ENCODE measurements at places on chromosomes 7 and 10.

DNA sequence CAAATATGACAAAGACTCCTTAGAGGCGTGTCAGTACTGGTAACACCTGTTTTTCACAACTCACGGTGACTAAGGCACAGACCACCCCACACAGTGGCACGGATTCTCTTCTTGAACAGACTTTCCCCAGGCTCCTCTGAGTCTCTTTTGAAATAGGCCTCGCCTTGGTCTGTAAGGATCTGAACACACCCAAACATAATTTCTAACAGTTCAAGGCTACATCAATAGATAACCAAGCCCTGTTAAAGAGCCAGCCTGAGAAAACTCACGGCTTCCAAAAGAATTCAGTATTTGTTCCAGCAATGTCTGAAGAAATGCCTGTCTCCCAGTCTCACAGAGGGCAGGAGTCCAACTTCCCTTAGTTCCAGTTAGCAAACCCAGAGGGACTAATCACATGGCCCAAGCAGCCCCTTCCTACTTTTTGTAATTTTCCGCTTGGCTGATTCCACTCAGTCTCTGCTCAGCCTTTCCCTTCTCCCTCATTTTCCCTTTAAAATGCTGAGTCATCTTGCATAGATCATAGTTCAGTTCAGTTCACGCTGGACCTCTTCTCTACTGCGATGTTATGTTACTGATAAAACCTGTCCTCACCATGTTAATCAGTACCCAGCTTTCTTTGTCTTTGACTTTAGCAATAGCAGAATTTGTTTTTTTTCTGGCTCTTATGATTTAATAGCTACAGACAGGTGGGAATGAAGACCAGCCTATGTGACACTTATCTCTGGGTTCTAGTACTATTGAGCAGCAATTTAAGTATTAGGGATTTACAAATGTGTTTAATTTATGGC, 22.6 kb upstream of the AKR1C3 start:
- peak; percentile 65 for DNase-seq

DNA sequence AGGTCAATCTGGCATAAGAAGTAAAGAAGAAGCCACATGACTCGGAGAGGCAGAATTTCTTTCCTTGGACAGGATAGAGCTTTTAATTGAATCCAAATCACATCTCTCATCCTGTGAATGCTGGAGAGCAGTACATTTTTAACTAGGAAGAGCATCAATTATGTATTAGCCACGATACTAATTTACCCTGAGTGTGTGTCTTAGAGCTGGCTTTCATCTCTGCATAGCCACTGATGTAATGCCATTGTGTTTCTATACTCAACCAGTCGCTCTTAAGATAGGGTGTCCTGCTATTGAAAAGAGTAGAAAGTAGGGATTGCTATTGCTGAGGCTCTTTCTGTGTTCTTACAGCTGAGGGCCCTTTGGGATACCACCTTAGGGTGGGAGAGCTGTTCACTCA, 280.3 kb downstream of the AUTS2 start:
- no peak for DNase-seq

DNA sequence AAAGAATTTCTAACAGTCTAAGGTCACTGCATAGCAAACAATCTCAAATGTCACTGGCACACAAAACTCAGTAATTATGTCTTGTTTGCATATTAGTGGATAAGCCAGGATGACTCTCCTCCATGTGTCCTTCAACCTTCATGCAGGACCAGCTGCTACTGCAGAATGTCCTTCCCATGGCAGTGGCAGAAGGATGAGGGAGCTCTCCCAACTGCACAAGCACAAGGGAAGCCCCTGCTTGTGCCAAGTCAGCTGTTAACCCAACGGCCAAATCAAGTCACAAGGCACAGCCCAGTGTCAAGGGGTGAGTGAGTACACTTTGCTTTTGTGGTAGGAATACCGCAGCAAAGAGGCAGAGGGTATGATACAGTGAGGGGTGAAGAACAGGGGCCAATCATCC, 59.3 kb upstream of the VWC2 start:
- DNase-seq, result no peak

- no peak for DNase-seq
These were observed 38.0 kb downstream of the ZNF777 start for GRCh38 chr7:149422914-149423301.

DNA sequence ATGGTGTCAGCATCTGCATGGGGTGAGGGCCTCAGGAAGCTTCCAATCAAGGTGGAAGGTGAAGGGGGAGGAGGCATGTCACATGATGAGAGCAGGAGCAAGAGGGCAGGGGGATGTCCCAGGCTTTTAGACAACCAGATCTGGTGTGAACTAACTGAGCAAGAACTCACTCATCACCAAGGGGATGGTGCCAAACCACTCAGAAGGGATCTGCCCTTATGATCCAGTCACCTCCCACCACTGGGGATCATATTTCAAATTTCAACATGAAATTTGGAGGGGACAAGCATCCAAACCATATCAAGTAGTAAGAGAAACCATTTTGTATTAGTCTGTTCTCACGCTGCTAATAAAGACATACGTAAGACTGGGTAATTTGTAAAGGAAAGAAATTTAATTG, 33.6 kb downstream of the THNSL1 start:
- no peak for DNase-seq

All from NCI-H510A treated with DMSO at 0.1 percent for 48 hours (cell line).